Bronchial epithelial cell (primary cell): ENCODE measurements at places on chromosomes 5 and 9.

- no peak for DNase-seq
Measured at GRCh38 chr9:125758986-125759763, 12.0 kb downstream of the PBX3 start.

DNA sequence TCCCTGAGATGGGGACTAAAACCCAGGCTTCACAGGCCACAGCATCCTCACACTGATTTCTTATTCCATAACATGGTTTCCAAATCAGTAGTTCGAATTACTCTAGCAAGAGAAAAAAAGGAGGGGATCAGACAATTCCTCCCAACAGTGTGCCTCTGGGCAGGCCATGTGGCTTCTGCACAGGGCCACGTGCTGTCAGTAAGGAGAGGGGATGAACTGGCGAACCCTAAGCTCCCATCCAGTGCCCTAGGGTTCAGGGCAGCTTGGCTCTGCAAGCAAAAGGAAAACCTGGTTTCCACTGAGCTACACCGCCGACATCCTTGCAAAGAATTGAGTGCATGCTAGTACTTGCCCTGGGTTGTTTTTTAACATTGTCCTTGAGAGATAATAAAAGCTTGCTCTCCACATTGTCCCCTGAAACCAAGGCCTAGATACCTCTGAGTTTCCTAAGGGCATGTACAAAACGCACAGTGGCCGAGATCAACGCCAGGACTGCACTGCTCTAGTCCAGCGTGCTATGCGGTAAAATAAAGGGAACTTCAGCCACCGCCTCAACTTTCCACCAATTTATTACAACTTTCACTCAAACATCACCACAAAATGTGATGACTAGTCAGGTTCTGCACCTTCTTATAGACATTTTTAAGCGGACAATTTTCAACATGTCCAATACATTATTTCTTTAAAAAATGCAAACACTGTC, 4.5 kb downstream of the CAMSAP1 start:
- DNase-seq, result peak; percentile 62

DNA sequence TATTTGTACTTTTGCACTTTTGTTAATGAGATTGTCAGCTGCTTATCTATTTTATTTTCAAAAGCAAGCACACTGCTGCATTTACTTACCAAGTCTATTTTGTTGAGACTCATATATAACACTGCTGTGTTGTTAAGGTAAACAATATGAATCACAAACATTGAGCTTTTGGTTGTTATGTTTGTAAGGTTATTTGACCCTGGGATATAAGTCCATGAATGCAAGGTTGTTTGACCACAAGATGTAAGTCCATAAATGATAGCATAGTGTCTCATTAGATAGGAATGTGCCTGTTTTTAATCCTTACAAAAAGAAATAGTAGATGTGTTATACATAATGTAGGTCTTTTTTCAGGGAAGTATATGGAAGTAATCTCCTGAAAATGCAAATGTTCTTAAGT, 845.9 kb downstream of the CDH9 start:
- peak; percentile 7 for DNase-seq

- DNase-seq, result no peak
Measured at GRCh38 chr9:124442826-124443225, 7.4 kb upstream of the ADGRD2 start.

DNA sequence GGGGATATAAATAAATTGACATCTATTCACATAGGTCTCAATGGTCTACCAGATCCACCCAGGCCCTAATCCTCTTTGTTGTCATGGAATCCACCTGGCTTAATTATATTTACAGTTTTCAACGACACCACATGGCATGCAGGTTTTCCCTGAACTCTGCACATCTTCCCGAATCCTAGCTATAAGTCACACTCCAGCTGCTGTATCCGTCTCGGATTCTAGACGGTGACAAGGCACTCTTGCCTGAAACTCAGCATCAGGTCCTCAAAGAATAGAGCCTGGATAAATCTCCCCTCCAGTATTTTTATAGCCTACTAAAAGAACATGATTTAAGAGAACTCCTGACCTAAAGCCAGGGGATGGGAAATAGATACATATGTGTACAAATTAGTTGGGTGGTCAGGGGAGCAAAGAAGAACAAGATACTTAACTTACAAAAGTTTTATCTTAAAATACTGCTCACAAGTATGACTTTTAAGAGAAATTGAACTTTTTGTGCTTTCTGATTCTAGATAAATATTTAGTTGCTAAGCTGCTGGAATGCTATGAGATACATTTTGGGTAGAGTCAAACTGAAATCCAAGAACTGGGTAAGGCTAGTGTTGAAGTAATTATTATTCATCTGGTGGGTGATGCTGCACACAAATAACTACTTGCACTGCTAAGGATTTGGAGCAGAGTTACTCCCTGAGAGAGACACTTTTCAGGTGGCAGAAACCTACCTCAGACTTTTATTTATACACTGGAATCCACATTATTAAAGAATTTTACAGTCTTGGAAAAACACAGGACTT, 187.3 kb downstream of the EFNA5 start:
- DNase-seq, result no peak
